ENCODE measurements at places on chromosomes 3 and 15.

DNA sequence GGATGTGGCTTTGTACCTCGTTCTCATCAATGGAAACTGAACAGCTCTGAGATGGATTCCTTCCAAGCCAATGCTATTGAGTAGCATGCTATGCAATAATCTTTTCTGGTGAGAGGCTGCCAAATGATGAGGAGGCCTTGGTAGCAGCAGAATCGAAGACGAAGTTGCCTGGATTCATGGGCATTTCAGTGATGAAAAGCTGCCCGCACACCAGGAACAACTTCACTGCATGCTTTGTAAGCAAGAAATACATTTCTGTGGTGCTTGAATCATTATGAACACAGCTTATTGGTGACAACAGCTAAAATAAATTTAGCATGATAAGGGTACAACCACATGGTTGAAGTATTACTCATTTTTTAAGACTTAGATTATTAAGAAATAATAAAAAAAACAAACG lies 246.8 kb upstream of the ROBO1 start:
- no peak for DNase-seq

DNA sequence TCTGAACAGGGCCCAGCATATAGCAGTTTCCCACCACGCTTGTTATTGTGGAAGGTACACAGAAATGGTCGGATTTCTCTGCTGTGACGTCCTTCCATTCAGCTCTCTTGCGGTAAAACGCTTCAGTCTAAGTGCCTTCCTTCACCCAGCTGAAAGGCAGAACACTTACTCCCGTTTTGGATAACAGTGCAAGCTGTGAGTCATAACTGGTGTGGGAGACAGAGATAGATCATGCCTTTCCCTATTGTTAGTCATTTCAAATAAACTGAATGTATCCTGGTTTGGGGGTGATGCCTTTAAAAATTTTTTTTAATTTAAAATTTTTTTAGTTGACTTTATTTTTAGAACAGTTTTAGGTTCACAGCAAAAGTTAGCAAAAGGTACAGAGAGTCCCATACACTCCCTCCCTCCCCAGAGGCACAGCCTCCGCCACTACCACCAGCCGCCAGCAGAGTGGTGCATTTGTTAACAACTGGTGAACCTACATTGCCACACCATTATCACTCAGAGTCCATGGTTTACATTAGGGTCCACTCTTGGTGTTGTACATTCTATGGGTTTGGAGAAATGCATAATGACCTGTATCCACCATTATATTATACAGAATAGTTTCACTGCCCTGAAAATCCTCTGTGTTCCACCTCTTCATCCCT lies 94.9 kb upstream of the NSMCE3 start:
- DNase-seq = no peak

DNA sequence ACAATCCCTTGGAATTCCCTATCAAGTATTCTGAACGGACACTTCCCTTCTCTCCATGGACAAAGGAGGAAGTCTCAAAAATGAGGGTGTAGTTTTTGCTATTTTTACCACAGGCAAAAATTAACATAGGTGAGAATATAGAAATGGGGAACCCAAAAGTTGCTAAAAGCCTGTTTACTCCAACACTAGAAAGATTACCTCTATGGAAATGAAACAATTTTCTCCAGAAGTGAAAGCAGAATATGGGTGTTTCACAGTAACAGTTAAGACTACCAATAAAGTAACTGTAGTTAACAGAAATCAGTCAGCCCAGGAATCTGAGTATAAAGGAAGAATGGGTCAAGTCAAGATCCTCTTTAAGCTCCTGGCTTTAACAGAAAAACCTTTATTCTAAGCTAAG lies 9.3 kb downstream of the TRA2B start:
- no peak for DNase-seq

- no peak for DNase-seq
These were observed 218.7 kb upstream of the MDFIC2 start for GRCh38 chr3:70531063-70531657.

DNA sequence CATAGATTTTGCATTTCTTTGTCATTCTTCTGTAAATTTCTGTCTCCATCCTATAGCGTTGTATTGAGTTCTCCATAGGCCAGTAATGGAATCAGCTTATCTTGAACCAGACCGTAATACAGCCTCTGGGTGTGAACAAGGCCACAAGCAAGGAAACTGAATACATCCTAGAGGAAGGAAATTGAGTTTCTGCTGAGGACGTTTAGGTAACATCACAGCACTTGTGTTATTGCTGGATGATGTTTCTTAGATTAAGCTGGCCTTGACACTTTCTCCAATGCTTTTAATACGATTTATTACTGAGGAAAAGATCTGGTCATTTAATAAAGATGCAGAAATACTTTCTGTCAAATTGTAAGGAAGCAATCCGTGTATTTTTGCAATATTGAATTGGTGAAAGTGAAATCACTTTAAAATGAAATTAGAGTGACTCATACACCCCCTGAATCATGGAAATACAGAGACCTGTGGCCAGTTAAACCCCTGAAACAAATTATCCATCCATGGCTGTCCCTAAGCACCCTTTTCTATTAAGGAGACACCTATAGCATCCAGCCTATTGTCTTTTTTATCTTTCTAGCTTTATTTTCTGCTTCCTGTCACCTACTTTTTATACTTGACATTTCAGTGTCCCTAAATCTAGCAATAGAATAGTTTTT lies 48.5 kb upstream of the UBE3A start:
- no peak for DNase-seq

GRCh38 chr15:65264863-65265430 lies 21.7 kb downstream of the PARP16 start:
- no peak for DNase-seq

DNA sequence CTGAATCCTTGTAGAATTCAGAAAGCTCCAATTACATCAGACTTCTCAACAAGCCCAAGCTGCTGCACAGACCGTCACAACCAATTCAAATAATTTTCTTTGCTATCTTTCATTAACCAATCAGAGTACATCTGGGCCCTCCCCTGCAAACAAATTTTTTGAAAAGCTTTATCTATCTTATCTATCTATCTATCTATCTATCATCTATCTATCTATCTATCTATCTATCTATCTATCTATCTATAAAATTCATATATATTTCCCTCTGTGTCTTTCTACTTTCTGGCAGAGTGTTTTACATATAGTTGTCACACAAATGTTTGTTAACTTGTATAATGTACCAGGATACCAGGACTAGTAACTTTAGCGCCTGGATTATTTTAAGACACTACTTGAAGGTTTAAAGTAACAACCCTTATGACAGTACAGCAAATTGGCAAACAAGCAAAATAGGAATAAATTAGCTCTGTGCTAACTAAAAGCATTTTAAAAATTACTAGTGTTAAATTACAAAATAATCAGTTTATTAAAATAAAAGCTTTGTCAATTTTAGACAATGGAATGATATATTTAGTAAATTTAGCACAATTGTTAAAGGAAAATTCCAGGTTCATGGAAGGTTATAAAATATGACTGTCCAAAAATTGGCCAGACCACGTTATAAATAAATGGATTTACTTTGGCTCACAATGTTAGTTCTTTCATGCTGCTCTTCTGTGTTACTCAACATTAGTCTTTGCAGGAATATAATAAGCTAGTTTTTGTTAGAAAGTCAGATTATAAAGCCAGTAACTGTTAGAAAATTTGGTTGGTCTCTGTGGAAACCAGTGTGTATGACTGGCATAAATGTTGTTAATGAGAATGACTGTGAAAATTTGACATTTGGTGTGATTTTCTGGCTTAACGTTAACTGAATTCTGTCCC lies 138.6 kb downstream of the SUCNR1 start:
- no peak for DNase-seq

GRCh38 chr15:85749261-85750151 lies 45.2 kb downstream of the KLHL25 start:
- DNase-seq = no peak

DNA sequence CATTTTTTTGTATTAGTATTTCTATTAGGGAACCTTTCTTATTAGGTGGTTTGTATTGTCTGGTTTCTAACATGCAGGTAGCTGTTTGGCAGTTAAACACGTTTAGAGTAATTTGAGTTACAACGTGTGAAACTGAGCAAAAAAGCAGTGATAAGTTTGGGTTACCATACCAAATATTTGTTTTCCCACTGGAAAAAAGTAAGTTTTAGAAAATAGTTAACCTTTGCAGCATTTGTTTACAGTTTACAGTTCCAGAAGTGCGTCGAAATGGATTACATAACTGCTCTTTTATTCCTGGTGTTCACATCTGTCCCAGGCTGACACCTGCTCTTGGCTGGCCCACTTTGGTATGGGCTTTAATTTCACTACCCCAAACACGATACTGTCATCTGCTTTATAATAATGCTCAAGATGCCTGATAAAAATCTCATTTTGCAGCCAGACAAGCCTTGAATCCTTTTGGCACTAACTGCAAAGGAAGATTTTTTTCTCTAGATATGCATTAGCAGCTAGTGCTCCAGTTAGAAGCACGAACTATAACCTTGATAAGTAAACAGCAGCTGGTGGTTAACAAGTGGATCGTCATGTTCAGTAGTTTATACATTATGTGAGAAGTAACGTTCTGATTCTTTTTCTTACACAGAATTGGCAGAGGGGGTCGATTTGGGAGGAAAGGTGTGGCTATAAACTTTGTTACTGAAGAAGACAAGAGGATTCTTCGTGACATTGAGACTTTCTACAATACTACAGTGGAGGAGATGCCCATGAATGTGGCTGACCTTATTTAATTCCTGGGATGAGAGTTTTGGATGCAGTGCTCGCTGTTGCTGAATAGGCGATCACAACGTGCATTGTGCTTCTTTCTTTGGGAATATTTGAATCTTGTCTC lies 5.3 kb downstream of the EIF4A2 start:
- no peak for DNase-seq

- no peak for DNase-seq
These were observed 62.8 kb upstream of the CMTM8 start for GRCh38 chr3:32175607-32176197.

- DNase-seq = no peak
These were observed 43.9 kb downstream of the TRIM71 start for GRCh38 chr3:32861681-32862080.

GRCh38 chr3:55333046-55333445 lies 154.1 kb downstream of the WNT5A start:
- DNase-seq = no peak

DNA sequence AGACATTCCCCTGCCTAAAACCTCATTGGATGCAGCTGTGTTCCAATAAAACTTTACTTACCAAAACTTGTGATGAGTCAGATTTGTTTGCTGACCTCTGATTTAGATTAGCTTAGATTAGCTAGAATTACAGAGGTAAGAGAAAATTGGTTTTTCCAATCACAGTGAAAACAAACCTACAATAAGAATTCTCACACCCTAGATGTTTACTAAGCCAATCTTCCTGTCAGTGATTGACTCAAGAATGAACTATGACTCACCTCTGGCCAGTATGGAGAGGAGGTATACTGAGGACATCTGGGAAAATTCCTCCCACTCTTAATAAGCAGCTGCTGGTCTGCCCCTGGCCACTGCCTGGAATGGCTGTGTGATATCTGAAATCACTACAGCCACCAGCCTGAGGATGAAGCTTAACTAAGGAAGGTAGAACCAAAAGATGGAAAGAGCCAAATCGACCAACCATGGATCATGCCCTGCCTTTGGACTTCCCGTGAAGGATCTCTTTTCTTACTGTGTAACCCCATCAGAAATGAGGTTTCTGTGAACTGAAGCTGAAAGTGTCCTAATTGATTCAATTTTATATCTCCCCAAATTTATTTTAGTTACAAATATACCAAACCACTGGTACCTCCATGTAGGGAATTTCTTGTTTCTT lies 19.0 kb upstream of the GHSR start:
- DNase-seq = no peak

GRCh38 chr3:148173851-148174250 lies 523.9 kb upstream of the AGTR1 start:
- no peak for DNase-seq

- no peak for DNase-seq
These were observed 347.7 kb upstream of the SATB1 start for GRCh38 chr3:18772699-18773305.

- no peak for DNase-seq
These were observed 12.8 kb upstream of the SH3BP5 start for GRCh38 chr3:15345066-15345607.

DNA sequence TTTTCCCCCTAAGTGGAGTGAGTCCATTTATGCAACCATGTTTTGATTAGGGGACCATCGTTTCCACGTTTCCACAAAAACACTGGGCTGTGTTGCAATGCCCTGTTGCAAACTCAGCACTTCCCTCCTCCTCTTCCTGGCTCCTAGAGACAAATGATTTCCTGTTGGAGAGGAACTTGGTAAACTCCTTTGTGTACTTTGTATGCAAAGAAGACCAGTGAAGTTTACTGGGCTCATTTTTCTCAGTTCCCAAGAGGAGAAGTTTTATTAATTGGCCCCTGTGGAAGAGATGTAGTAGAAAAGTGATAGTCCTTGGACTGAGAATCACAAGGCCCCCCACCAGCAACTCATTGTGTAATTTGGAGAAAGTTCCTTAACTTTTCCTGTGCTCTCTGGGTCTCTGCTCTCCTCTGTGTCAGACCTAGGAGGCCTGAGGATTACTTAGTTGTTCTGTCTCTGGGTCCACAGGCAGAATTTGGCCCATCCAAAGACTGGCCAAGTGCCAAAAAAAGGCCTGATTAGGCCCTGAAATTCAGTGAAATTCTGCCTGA lies 95.0 kb downstream of the ATG7 start:
- no peak for DNase-seq

GRCh38 chr3:185297867-185298266 lies 44.0 kb upstream of the EHHADH start:
- DNase-seq = no peak

DNA sequence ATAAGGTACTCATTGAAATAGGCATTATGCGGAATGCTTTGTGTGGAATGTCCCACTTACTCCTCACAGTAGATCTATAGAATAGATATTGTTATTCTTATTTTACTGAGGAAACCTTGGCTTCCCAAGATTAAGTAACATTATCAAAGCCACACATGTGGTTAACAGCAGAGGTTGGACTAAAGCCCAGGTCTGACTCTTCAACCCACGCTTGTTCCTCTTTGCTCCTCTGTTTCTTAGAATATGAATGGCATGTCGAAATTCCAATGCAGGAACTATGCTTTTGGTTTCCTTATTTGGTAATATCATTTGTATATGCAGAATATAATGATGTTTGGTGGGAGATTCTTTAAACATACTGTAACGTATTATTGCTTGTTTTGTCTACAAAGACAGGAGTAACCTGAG lies 818.8 kb upstream of the LMCD1 start:
- no peak for DNase-seq

DNA sequence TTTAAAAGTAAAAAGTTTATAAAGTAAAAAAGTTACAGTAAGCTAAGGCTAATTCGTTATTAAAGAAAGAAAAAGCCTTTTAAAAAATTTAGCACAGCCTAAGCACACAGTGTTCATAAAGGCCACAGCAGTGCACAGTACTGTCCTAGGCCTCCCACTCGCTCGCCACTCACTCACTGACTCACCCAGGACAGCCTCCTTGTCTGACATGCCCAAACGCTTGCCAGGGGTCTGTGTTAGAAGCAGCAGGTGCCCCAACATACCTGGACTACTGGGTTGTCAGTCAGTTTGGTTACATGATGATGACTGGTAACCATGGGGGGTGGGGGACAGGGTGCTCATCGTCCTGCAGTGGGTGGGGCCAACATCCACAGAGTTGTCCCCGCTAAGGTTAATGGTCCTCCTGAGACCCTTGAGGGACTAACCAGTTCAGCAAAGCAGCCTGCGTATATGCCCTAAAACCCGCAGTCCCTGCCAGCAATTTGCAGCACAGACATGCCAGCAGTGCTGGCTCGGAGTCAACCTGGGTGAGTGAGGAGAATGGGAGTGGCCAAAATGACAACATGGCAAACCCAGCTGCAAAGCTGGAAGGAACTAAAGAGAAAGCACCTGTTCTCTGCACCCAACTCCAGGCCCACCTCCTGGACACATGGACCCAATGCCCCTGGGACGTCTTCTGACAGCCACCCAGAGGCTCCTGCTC lies 49.2 kb downstream of the CYFIP1 start:
- DNase-seq = no peak

- DNase-seq = no peak
These were observed 281.6 kb upstream of the TMCO5A start for GRCh38 chr15:37652646-37653417.

Data from activated CD4-positive, alpha-beta T cell treated with anti-CD3 and anti-CD28 coated beads, Interleukin-2, amount 50 U/mL, for 24 hours (primary cell).